SJCRH30 (cell line): ENCODE measurements at places on chromosomes 2 and 18. TPM values are rescaled to one million over a fixed set of nuclear protein-coding genes. Genes with fewer than 3 reads are reported as not detected.

DNA sequence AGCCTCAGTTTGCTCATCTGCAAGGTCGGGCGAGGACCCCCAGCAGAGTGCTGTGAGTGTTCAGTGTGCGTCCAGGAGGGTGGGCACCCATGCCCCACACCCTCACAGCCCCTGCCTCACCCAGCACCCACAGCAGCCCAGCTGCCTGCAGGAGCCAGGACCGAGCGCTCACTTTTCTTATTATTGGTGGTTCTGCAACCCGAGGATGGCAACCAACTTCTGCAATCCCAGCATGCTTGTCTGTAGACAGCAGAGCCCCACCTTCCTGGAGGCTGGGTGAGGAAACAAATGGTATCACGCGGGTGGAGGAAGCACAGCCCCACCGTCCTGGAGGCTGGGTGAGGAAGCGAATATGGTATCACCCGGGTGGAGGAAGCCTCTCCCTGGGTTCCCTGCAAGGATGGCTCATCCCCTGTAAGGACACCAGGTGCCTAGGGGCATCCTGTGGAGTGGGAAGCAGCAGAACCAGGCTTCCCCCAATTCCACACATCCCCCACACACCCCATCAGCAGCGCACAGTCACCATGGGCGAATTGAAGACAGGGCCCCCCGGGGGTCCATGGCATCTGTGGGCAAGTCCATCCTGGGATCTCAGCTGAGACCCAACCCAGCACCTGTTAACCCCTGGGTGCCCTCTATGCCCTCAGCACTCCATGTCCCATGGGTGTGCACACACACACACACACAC, 220.5 kb upstream of the RAB6C start:
- no peak overlapping the region for H3K27ac ChIP-seq
- no peaks in the 10 kb centered on the region for H3K36me3 ChIP-seq
- no peak overlapping the region for H3K4me3 ChIP-seq
- H3K27me3 ChIP-seq, result no peaks in the 10 kb centered on the region; the same call in 1 of the 2 replicates
- DNase-seq, result no peak

GRCh38 chr2:10169053-10169578, 46.6 kb downstream of the RRM2 start:
- no peaks in the 10 kb centered on the region for H3K4me1 ChIP-seq
- DNase-seq, result no peak
- no peaks in the 10 kb centered on the region for H3K27me3 ChIP-seq
- H3K27ac ChIP-seq, result no peak overlapping the region
- no peak overlapping the region for H3K4me3 ChIP-seq
- H3K36me3 ChIP-seq, result no peaks in the 10 kb centered on the region

DNA sequence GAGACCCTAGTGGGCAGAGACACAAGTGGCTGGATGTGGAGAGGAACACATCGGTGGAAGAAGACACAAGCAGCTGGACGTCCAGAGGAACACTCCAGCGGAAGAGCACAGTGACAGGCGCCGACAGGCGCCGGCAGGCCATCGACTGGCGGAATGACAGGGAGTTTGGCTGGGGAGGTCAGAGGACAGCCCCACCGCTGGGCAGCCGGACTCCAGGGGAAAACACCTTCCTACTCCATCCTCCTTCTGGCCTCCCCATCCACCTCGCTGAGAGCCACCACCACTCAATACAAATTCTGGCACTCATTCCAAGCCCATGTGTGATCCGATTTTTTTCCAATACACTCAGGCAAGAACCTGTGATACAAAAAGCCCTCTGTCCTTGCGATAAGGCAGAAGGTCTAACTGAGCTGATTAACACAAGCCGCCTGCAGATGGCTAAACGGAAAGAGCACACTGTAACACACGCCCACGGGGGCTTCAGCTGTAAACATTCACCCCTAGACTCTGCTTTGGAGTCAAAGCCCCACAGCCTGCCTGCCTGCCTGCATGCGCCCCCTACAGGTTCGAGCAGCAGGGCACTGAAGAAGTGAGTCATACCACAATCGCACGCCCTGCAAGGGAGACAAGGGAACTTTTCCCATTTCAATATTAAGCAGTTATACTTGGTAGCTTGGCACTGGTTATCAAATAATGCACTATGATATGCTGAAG, 50.2 kb upstream of the LRP1B start:
- DNase-seq, result peak; percentile 50
- H3K4me3 ChIP-seq, result no peak overlapping the region
- H3K36me3 ChIP-seq, result no peaks in the 10 kb centered on the region
- peaks cover 4% of the 10 kb centered on the region; the same call in 1 of the 2 replicates for H3K4me1 ChIP-seq
- H3K27ac ChIP-seq, result no peak overlapping the region

DNA sequence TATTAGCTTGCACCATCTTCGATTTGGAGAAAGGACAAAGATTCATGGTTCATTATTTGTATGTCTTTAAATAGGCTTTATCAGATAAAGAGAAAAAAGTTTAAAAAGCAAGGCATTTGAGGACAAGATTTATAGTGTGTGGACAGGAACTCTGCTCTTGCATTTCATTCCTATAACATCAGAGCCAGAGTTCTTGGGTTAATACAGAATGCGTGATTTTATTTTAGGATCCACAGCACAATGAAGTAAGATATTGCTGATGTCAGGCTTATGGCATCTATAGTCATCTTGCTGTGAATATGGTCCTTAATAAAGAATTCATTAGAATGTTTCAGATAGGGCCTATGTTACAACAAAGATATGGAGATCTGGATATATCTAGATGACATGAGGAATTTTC, 19.7 kb downstream of the RASGRP3 start:
- H3K36me3 ChIP-seq, result no peaks in the 10 kb centered on the region
- no peak overlapping the region for H3K27ac ChIP-seq
- DNase-seq, result no peak
- peaks cover 34% of the 10 kb centered on the region for H3K4me1 ChIP-seq
- H3K4me3 ChIP-seq, result no peak overlapping the region
- H3K27me3 ChIP-seq, result no peaks in the 10 kb centered on the region

DNA sequence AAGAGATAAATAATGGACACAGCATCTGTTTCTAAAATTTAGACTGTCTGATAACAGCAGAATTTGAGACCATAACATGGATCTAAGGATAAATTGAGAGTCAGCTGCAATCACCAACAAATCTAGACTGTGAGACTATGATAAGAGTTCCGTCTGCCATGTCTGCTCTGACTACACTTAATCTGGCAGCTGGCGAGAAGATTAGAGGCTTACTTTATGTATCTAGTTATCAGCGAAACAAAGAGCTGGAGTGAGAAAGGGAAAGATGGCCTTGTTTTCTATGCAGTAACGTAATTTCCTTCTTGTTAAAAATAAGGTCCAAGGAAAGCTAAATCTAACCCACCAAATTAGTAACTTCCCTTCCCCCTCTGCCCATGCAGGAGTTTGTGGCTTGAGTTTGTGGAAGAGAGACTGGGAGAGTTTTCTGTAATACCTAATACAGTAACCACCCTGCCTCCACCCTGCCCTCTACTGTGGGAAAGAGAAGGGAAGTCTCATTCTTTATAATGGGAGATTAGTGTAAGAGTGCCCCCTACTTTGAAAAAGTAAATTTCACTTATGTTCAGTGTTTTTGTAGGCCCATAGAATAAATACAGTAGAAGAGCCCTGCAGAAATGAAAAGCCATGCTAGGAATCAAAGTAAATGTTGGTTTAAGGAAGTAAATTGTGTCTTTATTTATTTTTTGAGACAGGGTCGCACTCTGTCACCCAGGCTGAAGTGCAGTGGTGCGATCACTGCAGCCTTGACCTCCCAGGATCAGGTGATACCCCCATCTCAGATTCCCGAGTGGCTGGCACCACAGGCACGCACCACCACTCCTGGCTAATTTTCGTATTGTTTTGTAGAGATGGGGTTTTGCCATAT, 27.5 kb downstream of the EML4 start:
- peaks cover 16% of the 10 kb centered on the region for H3K4me1 ChIP-seq
- peak overlapping the region; percentile 76 for H3K27ac ChIP-seq
- peak; percentile 92 for DNase-seq
- H3K36me3 ChIP-seq, result 0 out of 2 replicates have a peak, but pooled peaks cover 3% of the 10 kb centered on the region

- H3K4me3 ChIP-seq, result no peak overlapping the region
- no peak for DNase-seq
- no peaks in the 10 kb centered on the region for H3K36me3 ChIP-seq
- no peak overlapping the region for H3K27ac ChIP-seq
Measured at GRCh38 chr2:31205186-31205585, 12.1 kb downstream of the CAPN14 start.

SLC23A3 gene
- total RNA-seq, result 0.10 and 0.13 TPM in 2 replicates
